ENCODE measurements at places on chromosomes 4 and X. TPM values are rescaled to one million over a fixed set of nuclear protein-coding genes. Genes with fewer than 3 reads are reported as not detected.
A peak's percentile ranks its signal among the peaks of the same experiment; 100 is the strongest.

The HHIP gene
- total RNA-seq: 0.48 TPM

The IRF2 gene
- total RNA-seq: 70.3 TPM

The PLAC8 gene
- total RNA-seq: 49.3 TPM

The UGT2A1 gene
- not detected for total RNA-seq

The HEPH gene
- total RNA-seq: 0.22 TPM

The GPR82 gene
- total RNA-seq: 0.19 TPM

GRCh38 chr4:7983296-7983695 lies 43.6 kb upstream of the AFAP1 start:
- no peaks in the 10 kb centered on the region for H3K27me3 ChIP-seq
- H3K4me3 ChIP-seq: no peak overlapping the region
- no peak for DNase-seq
- no peak overlapping the region for H3K27ac ChIP-seq
- no peaks in the 10 kb centered on the region for H3K36me3 ChIP-seq
- peaks cover 6% of the 10 kb centered on the region for H3K4me1 ChIP-seq

DNA sequence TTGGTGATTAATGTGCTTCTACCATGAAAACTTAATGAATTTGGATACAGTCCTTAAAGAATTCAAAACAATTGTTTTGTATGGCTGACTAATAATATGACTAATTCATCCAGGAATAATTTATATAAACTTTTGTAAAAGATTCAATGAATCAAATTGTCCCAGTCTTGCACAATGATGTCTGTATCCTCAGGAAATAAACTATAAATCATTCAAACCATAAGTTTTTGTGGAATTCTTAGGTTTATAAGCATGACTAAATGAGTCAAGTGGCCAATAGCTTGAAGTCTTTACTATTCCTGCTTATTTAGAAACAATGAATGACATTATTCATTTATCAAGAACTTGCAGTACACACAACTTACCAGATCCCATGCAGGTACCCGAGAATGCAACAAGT lies 935.0 kb upstream of the INTU start:
- H3K27ac ChIP-seq: no peak overlapping the region
- no peaks in the 10 kb centered on the region for H3K27me3 ChIP-seq
- no peaks in the 10 kb centered on the region for H3K4me1 ChIP-seq
- H3K36me3 ChIP-seq: no peaks in the 10 kb centered on the region

DNA sequence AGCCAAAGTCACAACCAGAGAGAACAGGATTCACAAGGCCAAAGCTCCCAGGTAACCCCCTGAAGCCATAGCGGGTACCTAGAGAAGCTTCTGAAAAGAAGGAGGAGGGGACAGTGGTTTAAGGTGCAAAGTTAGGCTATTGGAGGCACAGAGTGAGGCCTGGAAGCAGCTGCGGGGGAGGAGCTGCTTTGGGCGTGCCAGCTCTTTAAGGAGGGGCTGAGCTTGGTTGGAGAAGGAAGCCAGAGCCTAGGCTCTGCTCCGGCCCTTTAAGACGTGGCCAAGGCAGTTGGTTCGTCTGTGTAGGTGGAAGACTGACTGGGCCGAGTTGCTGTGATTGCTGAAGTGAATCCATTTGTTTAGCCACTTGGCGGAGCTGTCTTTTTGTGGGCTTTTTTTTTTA lies 1.5 kb downstream of the KLF8 start:
- peak; percentile 15 for DNase-seq
- peaks cover 38% of the 10 kb centered on the region for H3K27me3 ChIP-seq
- peak overlapping the region; percentile 88 for H3K4me3 ChIP-seq
- peaks cover 9% of the 10 kb centered on the region for H3K4me1 ChIP-seq
- no peak overlapping the region for H3K27ac ChIP-seq

- peak overlapping the region; percentile 83 for H3K4me3 ChIP-seq
- H3K27ac ChIP-seq: peak overlapping the region; percentile 36
- peaks cover 2% of the 10 kb centered on the region for H3K36me3 ChIP-seq
- H3K27me3 ChIP-seq: no peaks in the 10 kb centered on the region
- peak; percentile 35 for DNase-seq
These were observed 203.0 kb downstream of the MAML3 start for GRCh38 chr4:139951021-139951420.

DNA sequence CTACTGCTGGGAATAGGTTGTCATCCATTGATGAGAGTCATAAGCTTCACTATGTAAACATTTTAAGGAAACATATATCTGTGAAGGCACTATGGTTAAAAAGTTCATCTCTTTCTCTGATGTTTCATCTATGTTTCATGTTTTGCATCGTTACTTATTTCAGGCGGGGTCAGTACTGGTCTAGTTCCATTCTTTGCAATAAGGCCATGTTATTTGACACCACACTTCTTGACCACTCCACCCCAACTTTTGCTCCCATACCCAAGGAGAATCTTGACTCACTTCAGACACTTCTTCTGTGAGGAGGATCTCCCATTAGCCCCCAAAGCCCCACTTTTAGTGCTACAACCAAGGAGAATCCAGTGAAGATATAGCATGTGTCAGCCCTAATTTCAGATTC lies 119.4 kb downstream of the GRIA3 start:
- peaks cover 15% of the 10 kb centered on the region for H3K27me3 ChIP-seq
- DNase-seq: no peak
- H3K36me3 ChIP-seq: no peaks in the 10 kb centered on the region
- no peaks in the 10 kb centered on the region for H3K4me1 ChIP-seq
- H3K27ac ChIP-seq: no peak overlapping the region
- H3K4me3 ChIP-seq: no peak overlapping the region

- peak; percentile 33 for DNase-seq
- peaks cover 2% of the 10 kb centered on the region for H3K36me3 ChIP-seq
- peaks cover 13% of the 10 kb centered on the region for H3K4me1 ChIP-seq
These were observed 624 bp downstream of the BEX5 start for GRCh38 chrX:102154900-102155805.

- no peak overlapping the region for H3K27ac ChIP-seq
- no peak for DNase-seq
- H3K4me1 ChIP-seq: no peaks in the 10 kb centered on the region
- no peaks in the 10 kb centered on the region for H3K36me3 ChIP-seq
- H3K27me3 ChIP-seq: peaks cover 40% of the 10 kb centered on the region
These were observed 171.2 kb upstream of the NDP start for GRCh38 chrX:44144177-44144945.

DNA sequence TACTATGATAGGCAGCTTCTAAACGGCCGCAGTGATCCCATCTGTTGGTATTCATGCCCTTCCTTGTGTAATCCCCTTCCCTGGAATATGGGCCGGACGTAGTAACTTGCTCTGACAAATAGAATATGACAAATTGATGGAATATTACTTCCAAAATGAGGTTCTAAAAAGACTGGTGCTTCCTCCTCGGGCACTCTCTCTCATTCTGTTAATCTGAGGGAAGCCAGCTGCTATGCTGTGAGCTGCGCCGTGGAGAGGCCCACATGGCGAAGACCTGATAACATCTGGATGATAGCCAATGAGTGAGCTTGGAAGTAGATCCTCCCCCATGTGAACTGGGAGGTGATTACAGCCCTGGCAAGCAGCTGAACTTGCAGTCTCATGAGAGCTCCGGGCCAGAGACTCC lies 27.2 kb upstream of the SLC25A4 start:
- H3K27me3 ChIP-seq: peaks cover 10% of the 10 kb centered on the region
- H3K36me3 ChIP-seq: no peaks in the 10 kb centered on the region
- H3K4me1 ChIP-seq: no peaks in the 10 kb centered on the region
- H3K27ac ChIP-seq: no peak overlapping the region
- no peak overlapping the region for H3K4me3 ChIP-seq

DNA sequence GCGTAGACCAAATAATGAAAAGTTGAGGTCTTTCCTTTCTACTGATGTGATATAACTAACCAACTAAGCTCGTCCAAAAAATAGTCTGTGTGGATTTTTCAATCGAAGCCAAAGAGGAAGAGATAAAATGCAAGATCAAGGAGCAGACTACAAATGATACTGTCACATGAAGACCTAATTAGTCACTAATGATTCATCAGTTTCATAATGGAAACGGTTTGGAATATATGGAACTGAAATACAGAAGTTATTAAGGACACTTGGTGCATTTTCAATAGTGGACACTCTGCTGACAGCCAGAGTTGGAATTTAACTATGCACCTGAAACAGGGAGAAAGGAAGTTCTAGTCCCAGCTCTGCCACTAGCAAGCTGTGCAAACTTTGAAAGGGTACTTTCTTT lies 119.8 kb downstream of the GUCY2F start:
- no peak overlapping the region for H3K4me3 ChIP-seq
- H3K27ac ChIP-seq: no peak overlapping the region

DNA sequence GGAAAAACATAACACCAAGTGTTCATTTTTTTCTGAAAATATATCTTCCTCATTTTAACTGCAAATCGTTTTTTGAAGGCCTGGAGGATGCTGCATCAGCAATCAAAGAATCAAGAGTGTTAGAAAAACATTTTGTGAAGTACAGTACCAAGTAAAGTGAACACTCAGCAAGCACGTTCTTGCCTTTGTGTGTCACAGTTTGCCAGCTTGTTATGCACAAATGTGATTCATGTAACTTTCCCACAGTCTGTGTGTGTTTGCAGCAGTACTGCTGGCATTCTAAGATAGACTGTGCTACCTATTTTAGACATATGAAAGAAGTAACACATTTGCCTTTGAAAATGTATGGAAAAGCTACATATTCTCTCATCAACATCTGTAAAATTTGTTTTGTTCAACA lies 1617.7 kb downstream of the RPA4 start:
- H3K36me3 ChIP-seq: no peaks in the 10 kb centered on the region
- no peak overlapping the region for H3K4me3 ChIP-seq
- DNase-seq: no peak
- no peaks in the 10 kb centered on the region for H3K27me3 ChIP-seq
- no peaks in the 10 kb centered on the region for H3K4me1 ChIP-seq

DNA sequence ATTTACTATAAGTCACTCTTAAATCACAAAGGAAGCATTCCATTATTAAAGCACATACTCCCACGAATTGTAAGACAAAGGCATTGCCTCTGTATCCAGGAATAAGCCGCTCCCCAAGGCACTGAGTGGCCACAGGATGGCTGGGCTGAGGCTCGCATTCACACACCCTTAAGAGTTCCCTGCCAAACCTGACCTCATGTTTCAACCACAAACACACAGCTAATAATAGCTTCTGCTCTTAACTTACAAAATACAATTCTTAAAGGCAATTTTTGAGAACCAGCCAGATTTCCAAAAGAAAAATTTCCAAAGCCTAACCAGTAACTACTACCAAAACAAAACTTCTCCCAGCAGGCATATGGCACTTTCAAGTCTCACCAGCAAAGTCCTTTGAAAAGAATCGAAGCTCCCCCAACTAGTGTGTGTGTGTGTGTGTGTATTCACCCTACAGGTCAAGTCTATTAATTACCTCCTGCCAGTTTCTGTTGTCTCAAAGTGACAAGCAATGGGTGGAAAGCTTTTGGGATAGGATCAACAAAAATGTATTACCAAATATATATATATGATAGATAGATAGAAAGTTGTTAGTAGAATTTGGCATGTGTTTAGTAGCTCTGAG lies 36.0 kb downstream of the ARHGAP6 start:
- H3K4me3 ChIP-seq: no peak overlapping the region
- H3K27me3 ChIP-seq: peaks cover 21% of the 10 kb centered on the region
- DNase-seq: no peak
- no peaks in the 10 kb centered on the region for H3K36me3 ChIP-seq
- H3K4me1 ChIP-seq: no peaks in the 10 kb centered on the region
- no peak overlapping the region for H3K27ac ChIP-seq

DNA sequence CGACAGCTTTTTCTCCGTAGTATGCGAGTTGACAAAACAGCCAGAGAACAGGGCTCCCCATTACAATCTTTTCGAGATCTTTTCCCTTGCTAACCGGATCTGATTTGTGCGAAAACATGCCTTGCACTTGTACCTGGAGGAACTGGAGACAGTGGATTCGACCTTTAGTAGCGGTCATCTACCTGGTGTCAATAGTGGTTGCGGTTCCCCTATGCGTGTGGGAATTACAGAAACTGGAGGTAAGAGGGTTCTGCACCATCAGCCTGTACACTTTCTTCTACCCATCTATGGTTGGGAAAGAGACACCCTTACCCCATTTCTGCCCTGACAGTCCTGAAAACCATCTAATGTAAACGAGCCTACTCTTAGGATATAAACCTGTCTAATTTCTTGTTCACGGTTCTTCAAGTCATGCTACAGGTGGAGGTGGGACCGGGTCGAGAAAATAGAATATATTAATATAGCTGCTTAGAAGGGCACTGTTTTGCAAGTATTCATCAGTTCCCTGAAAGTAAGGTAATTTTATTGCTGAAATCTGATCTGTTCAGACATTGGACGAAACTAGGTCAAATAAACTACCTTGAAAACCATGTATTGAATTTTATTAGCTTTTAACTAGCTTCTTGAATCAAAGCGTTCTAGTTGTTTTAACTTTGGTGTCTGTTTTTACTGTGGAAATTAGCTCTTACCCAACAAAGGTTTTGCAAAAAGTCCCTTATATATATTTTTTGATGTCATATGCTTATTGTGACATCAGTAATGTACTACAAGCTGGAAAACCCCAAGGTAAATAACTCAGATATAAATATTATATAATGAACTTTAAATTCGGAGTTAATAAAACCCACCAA lies 869 bp downstream of the TMEM184C start:
- no peak for DNase-seq
- peaks cover 6% of the 10 kb centered on the region for H3K27me3 ChIP-seq
- H3K27ac ChIP-seq: peak overlapping the region; percentile 90

DNA sequence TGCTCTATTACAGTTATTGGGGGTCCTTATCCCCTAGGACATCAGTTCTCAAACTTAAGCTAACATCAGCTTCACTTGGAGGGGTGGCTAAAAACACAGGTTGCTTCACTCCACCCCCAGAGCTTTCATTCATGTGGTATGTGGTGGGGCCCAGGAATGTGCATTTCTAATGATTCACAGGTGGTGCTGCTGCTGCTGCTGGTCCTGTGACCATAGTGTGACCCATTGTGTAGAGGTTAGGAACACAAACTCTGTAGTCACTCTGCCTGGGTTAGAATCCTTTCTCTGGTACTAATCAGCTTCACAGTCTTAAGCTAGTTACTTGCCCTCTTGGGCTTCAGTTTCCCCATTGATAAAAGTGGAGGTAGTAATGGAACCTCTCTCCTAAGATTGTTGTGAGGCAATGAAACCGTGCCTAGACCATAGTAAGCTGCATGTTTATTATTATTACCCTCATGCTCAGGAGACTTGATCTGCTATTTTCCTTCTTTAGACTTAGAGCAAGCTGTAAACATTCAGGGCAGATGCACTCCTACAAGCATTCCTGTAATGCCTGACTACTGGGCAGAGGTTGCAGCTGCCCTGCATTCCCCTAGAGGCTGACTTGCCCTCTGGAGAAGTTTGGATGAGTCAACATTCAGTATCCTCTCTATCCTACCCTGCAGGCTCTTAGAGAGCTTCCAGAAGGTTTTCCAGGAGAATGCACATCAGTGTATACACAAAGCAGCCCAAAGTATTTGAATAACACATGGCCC lies 94.1 kb upstream of the ACSL4 start:
- no peak for DNase-seq
- H3K4me3 ChIP-seq: no peak overlapping the region
- H3K4me1 ChIP-seq: no peaks in the 10 kb centered on the region
- H3K27me3 ChIP-seq: peaks cover 22% of the 10 kb centered on the region
- no peak overlapping the region for H3K27ac ChIP-seq

DNA sequence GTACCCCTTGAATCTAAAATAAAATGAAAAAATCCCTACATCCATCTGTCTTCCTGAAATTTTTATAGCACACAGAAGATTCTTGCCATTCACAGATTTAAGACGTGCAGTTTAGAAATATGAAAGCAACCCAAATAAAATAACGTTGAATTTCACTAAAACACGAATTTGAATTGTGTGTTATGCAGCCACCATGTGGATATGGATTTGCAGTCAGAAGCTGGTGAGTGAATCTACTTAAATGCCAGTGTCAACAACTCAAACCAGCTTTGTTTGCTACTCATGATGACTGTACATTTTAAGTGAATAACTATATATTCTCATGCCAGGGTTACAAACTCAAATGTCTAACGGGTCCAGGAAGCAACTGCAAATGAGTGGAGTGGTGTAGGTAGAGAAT lies 173.0 kb upstream of the HAND2 start:
- no peaks in the 10 kb centered on the region for H3K4me1 ChIP-seq
- H3K27ac ChIP-seq: no peak overlapping the region
- H3K27me3 ChIP-seq: no peaks in the 10 kb centered on the region
- no peak for DNase-seq
- no peaks in the 10 kb centered on the region for H3K36me3 ChIP-seq
